Fibroblast of skin of right biceps (primary cell): ENCODE measurements at places on chromosomes 4 and X.

- no peak for DNase-seq
Measured at GRCh38 chr4:12360391-12360790, 931.7 kb upstream of the HS3ST1 start.

- peak; percentile 71 for DNase-seq
Measured at GRCh38 chr4:52248820-52249219, 197.7 kb downstream of the SPATA18 start.

GRCh38 chrX:55130481-55130880 lies 41.7 kb downstream of the PAGE2 start:
- DNase-seq, result no peak

GRCh38 chrX:17860179-17860780 lies 818 bp downstream of the RAI2 start:
- DNase-seq, result no peak

DNA sequence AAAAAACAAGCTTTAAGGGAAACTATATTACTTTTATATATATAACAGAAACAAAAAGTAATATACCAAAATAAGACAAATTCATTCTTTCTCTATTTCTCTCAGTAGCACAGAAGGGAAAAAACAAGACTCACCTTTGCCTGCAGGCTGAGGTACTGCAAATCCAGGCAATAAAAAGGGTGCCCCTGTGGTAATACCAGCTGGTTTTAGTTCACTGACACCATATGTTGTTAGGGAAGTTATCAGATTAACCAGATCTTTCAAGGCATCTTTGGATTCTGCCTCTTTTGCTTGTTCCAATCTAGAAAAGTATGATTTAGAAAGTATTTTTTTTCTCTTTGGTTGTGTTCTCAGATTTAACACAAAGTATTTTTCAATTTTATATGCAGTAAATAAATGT lies 139.8 kb downstream of the WDFY3 start:
- no peak for DNase-seq

- peak; percentile 91 for DNase-seq
Measured at GRCh38 chr4:112270640-112271421, 14.9 kb downstream of the TIFA start.

DNA sequence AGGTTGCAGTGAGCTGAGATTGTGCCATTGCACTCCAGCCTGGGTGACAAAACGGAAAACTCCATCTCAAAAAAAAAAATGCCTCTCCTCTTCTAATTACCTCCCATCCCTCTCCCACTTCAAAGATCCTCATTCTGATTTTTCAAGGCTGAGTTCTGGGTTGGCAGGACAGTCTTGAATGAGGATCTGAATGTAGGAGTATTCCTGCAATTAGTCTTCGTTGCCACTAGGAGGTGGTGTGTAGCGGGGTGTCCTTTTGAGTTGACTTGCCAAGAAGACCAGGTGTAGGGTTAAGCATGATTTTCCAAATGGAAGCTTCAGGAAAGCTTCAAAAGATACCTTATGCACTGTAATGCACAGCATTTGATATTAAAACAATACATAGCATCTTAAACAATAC lies 169.9 kb downstream of the ASMT start:
- no peak for DNase-seq

DNA sequence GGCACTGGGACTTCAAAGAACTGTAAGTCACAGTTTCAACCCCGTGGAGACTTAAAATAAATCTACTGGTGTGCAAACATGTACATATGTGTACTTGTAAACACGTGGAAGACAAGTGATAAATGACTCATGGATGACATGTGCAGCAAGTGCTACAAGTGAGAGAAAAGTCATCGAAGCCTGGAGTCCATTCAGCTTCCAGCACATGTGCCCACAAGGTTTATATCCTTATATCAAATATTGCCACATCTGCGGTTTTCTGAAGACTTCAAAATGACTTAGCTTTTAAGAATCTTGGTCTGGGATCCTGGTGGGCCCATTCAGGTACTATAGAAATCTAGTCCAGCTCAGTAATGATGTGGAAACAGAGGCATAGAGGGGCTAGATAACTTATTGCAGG lies 33.0 kb upstream of the TTC29 start:
- peak; percentile 18 for DNase-seq

GRCh38 chrX:13752646-13753045 lies 18.1 kb downstream of the OFD1 start:
- DNase-seq, result no peak
